Renal cortex interstitium (tissue), 15 donors: ENCODE measurements at places on chromosomes 7 and 10. TPM values are rescaled to one million over a fixed set of nuclear protein-coding genes. Genes with fewer than 3 reads are reported as not detected.

OR2A7 gene
- polyA plus RNA-seq: 3.9 TPM

CH25H gene
- 0.22 TPM for polyA plus RNA-seq

PAPOLB gene
- 0.09 TPM for polyA plus RNA-seq

GIMAP6 gene
- 13.0 TPM for polyA plus RNA-seq

NUTM2A gene
- polyA plus RNA-seq: 3.1 TPM

HYAL4 gene
- polyA plus RNA-seq: 0.18 TPM

SFTPA2 gene
- polyA plus RNA-seq: not detected

GBX1 gene
- not detected for polyA plus RNA-seq

DNA sequence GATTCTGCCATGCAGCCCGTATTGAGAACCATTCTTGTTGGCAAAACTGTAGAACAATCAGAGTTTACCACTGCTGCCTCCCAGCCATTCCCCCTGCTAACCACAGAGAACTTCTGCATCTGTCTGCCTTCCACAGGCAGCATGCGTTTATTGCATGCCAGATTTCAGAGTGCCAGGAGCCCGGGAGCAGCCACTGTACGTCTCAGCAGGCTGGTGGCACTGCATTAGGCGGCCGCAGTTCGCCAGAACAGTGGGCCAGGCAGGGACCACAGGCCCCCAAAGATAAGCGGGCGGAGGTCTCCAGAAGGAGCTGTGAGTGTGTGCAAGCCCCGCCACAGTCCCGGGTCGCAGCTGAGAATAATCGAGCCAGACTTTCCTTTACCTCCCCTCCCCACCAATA lies 31.8 kb downstream of the ZNF467 start:
- no peak for DNase-seq

DNA sequence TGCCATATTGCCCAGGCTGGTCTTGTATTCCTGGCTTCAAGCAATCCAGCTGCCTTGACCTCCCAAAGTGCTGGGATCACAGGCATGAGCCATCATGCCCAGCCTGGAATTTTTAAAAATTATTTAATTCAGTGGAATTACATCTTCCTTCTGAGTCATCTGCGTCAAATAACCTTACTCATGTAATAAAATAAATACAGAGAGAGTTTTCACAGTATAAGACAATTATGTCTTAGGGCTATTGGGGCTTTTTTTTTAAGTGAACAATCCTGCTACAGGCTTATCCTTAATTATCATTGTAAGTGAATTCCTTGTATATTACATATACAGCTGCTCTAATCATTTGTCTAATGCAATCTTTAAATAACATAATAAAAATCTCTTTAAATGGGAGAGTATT lies 108.3 kb downstream of the MAPK8 start:
- no peak for DNase-seq

GRCh38 chr10:24119896-24120295 lies 89.0 kb upstream of the KIAA1217 start:
- DNase-seq: no peak

DNA sequence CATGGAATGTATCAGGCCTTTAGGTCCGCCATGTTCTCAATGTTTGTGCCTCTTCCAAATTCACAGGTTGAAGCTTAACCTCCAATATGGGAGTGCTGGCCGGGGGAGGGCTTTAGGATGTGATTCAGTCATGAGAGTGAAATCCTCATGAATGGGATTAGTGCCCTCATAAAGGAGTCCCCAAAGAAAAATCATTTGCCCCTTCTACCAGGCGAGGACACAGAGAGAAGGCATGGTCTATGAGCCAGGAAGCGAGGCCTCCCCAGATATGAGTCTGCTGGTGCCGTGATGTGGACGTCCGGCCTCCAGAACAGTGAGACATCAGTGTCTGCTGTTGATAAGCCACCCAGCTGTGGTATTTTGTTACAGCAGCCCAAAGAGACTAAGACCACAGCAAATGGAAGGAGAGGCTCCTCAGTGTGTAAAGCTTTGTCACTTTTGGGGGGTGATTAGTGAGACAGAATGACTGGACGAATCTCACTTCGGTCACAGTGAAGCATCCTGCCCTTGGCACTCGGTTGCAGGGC lies 231.3 kb upstream of the KLF6 start:
- no peak for DNase-seq

GRCh38 chr7:27220440-27220955 lies 20.6 kb upstream of the HOXA13 start:
- no peak for DNase-seq

DNA sequence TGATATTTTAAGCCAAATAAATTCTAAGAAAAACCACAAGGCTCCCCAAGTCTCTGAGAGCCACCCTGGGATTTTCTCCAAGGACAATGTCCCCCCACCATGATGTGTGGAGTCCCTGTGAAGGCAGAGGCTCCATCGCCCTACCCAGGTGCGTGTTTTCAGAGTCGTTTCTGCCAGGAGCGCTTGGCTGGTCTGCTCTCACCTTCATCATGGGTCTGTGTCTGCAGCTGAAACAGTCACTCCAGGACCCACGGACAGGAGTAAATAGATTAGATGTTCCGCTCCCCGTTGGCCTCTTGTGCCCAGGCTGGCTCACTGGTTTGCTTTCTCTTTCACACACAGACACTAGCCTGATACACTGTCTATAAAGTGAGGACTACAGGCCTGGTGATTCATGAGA lies 217.5 kb downstream of the SFMBT2 start:
- DNase-seq: no peak

DNA sequence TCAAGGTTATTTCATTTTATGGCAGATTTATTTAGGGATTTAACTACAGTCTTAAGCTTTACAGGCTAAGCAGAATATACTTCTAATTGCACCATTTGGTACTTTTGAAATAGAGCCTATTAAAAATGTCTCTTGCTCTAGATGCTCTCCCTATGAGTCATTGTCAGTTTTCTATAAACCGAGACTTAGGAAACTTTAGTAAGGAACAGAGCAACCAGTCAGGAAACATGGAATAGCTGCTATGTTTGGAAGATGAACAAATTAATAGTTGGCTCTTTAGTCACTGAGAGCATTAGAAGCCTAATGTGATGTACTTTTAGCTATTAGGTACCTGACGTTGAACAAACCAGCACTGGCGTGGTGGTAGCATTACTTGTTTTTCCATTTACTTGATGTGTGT lies 35.3 kb downstream of the INPP5F start:
- DNase-seq: no peak

DNA sequence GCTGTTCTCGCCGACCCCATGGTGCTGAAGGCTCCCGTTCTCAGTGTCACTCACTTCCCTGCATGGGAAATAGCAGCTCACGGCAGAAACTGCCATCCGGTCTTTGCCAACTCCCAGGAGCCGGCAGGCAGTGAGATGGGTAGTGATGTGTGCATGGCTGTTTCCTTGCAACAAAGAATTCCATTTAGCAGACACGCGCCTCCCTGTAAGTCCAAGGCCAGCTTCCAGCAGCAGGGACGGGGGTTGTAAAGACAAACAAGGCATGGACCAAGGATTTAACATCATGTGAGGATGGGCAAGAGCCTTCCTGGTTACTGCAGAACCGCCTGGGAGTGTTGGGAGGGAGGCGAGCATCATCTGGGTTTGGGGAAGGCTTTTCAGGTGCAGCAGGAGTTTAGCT lies 273.1 kb downstream of the GLRX3 start:
- DNase-seq: no peak

GRCh38 chr10:71250405-71250804 lies 38.0 kb downstream of the UNC5B start:
- DNase-seq: no peak

DNA sequence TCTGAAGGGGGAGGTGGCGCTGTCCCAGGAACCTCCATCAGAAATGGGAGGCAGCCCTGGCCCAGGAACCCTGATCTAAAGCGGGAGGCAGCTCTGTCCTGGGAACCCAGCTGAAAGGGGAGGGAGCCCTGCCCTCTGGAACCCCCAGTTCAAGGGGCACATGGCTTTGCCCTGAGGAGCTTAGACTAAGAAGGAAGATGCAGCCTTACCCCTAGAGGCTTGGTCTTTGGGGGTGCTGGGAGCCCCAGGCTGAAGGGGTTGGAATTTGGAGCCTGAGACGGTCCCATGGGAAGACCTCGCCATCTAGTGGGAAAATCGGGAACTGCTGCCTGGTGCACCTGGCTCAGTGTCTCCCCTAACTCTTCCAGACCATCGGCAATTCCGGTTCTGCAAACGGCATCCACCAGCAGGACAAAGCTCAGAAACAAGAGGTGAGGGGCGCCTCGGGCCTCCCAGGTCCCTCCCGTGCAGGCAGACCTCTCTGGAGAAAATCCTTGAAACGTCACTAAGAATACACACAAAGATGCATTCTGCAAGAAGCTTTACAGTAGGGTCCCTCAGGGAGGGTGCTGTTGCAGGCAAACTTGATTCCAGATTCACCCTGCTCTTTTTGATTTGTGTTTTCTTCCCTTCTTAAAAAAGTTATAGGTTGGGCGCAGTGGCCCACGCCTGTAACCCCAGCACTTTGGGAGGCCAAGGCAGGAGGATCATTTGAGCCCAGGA lies 52.4 kb upstream of the GTF2IRD1 start:
- peak; percentile 60 for DNase-seq
